ENCODE measurements at places on chromosomes 3 and 15.
A peak's percentile ranks its signal among the peaks of the same experiment; 100 is the strongest.

DNA sequence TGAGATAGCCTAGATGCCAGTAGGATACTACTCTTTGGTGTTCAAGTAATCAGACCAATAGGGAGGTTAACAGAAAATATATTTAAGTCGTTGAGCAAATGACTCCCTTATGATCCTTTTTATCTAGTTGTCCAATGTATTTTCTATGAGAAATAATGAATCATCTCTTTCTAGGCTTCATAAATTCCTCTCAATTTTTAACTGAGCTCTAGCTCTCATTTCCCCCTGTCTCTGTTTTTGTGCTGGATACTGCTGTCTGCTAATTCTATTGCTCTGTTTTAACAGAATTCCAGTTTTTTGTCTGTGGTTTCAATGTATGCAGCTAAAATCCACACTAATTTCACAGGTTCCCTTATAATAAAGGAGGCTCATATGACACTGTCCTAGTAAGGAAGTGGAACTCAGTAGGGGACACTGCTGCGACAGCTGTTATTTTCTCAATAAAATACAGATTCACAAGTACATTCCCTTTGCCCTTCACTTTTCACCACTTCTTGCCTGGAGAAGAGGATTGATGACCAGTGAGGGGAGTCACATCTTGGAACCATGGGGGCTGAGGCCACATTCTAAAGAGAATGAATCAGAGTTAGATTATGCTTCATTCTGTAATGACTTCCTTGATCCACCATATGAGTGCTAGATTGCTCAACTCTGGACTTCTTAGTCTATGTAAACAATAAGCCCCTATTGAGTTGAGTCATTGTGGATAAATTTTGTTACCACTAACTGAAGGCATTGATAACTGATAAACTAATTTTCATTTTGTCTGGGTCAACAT lies 558.7 kb upstream of the KCNMB2 start:
- no peak overlapping the region for H3K27ac ChIP-seq
- H3K27me3 ChIP-seq = no peaks in the 10 kb centered on the region
- H3K36me3 ChIP-seq = no peaks in the 10 kb centered on the region
- no peaks in the 10 kb centered on the region for H3K4me1 ChIP-seq
- no peak for DNase-seq

- DNase-seq = no peak
- no peaks in the 10 kb centered on the region for H3K27me3 ChIP-seq
- no peaks in the 10 kb centered on the region for H3K36me3 ChIP-seq
These were observed 87.4 kb downstream of the ADAMTS9 start for GRCh38 chr3:64600246-64600950.

DNA sequence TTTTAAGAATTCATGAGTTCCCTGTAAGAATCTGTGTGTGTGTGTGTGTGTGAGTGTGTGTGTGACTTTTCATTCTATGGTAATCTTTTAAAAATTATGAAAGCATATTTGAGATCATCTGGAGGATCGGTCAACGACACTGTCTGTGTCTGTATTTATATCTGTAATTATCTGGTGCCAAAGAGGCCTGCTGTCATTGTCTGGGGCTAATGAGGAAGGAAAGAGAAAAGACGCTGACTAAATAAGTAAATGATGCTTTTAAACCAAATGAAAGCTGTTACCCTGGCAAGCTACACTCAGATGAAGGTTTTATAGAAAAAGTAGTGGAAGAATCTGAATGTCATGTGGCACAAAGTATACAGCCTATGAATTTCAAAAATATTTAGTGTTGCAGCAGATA lies 439.8 kb downstream of the RBMS3 start:
- no peak overlapping the region for H3K27ac ChIP-seq
- H3K4me3 ChIP-seq = no peak overlapping the region
- H3K4me1 ChIP-seq = no peaks in the 10 kb centered on the region
- no peak for DNase-seq

GRCh38 chr3:152474585-152474984 lies 205.9 kb downstream of the MBNL1 start:
- H3K27me3 ChIP-seq = no peaks in the 10 kb centered on the region
- H3K36me3 ChIP-seq = no peaks in the 10 kb centered on the region
- DNase-seq = peak; percentile 33
- H3K27ac ChIP-seq = no peak overlapping the region
- no peak overlapping the region for H3K4me3 ChIP-seq
- peaks cover 2% of the 10 kb centered on the region for H3K4me1 ChIP-seq

DNA sequence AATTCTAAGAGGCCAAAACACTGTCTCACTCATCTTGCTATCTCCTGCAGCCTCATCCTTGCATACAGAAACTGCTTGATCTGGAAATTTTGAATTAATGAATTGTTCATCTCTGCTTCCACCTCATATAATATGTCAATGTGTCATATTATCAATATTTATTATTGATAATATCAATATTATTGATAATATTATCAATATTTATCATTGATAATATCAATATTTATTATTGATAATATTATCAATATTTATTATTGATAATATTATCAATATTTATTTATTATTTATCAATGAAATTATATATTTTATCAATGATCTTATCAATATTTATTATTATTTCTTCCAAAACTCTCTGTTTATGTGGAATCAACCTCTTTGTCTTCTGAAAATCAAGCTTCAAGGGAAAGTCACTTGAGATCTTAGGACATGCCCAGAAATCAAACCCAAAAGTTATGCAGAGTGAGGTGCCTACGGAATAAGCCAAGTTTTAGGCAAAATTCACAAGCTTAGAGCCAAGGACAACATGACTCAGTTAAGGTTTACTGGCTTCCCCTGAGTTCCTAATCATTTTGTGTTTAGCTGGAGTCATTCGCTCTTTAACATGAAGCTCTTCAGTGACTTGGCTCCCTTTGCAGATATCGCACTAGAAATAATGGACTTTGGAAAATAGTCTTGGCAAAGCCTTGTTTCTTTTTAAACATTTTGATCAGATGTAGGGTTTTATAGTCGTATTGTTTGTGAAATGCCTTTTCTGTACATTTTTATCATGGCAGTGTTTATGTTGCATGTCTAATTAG lies 297.1 kb upstream of the RARB start:
- no peak overlapping the region for H3K27ac ChIP-seq
- H3K4me1 ChIP-seq = no peaks in the 10 kb centered on the region
- no peak overlapping the region for H3K4me3 ChIP-seq
- no peaks in the 10 kb centered on the region for H3K36me3 ChIP-seq
- no peak for DNase-seq

- no peak for DNase-seq
- H3K36me3 ChIP-seq = no peaks in the 10 kb centered on the region
- H3K4me3 ChIP-seq = no peak overlapping the region
- no peaks in the 10 kb centered on the region for H3K4me1 ChIP-seq
- H3K27me3 ChIP-seq = no peaks in the 10 kb centered on the region
These were observed 397.1 kb upstream of the KCNMB2 start for GRCh38 chr3:178139116-178139515.

DNA sequence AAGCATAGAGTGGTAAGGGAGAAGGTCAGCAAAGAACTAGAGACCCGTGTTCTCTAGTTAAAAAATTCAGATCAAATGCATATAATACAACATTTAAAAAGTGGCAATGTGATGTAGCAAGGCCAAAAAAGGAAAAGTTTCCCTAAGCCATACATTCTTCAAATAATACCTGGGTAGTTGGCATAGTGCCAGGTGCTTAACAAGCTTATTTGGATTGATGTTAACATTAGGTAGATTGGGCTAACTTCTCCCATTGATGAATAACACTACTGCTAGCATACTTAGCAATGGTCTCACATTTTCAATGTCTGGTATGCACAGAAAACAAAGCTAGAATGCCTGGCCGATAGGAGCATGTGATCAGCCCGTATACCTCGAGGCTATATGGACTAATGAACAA lies 283.6 kb upstream of the RARB start:
- no peak overlapping the region for H3K27ac ChIP-seq
- no peaks in the 10 kb centered on the region for H3K4me1 ChIP-seq
- no peaks in the 10 kb centered on the region for H3K27me3 ChIP-seq
- H3K4me3 ChIP-seq = no peak overlapping the region
- DNase-seq = no peak

- no peak overlapping the region for H3K27ac ChIP-seq
- H3K36me3 ChIP-seq = no peaks in the 10 kb centered on the region
- H3K4me3 ChIP-seq = no peak overlapping the region
- no peak for DNase-seq
- H3K4me1 ChIP-seq = no peaks in the 10 kb centered on the region
- H3K27me3 ChIP-seq = no peaks in the 10 kb centered on the region
These were observed 9.8 kb upstream of the FNDC3B start for GRCh38 chr3:172029425-172030098.

DNA sequence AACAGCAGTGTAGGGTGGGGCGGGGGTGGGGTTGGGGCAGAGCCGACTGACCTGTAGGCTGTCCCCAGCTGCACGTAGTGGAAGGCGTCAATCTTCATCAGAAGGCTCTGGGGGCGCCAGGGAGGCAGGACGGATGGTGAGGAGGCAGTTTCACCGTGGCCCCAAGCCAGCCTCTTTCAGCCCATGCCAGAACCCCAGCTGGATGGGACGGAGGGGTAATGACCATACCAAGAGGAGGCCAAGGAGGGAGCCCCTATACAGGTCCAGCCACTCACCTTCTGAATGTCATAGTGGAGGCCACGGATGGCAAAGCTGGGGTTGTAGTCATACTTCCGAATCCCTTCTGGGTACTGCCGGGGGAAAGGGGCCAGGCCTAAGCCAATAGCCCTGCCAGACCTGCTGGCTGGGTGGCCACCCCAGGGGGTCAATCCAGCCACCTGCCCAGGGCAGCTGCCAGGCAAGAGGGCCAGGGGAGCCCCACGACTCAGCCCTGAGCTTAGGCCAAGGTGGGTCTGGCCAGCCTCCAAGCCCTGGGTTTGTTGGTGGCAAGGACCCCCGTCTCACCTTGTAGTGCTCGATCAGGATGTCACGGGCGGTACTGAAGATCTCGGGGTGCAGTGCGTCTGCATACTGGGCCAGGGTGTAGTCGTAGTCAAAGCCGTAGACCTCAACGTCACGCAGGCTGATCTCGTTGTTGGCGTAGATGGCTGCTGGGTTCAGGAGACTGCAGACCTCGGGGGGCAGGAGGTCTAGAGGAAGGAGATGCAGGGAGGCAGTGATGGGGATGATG lies 4.9 kb downstream of the NT5DC2 start:
- H3K36me3 ChIP-seq = no peaks in the 10 kb centered on the region
- no peaks in the 10 kb centered on the region for H3K4me1 ChIP-seq
- no peak for DNase-seq
- no peak overlapping the region for H3K27ac ChIP-seq
- no peaks in the 10 kb centered on the region for H3K27me3 ChIP-seq
- H3K4me3 ChIP-seq = no peak overlapping the region

DNA sequence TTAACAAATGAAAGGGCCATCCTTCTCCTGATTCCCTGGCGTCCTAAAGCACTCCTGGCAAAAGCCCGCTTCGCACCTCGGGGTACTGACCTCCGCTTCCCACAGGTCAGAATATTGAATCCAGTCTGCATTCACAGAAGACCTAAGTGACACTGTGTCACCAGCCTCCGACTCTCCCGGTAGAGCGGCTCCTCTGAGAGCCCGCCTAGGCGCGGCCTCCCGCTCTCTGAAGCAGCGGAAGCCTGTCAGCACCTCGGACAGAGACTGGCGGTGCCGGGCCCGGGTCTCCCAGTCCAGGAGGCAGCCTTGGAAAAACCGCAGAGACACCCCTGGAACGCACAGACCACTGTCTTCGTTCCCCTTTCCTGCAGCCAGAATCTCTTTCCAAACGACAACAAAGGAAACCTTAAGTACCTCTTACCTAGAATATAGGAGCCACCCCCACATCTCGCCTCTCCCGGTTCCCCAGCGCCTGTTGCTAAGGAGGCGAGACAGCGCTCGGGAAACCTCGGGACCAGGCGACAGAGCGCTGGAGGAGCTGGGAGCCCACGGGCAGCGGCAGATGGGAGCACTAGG lies 1.2 kb downstream of the GABRB3 start:
- no peaks in the 10 kb centered on the region for H3K4me1 ChIP-seq
- H3K27ac ChIP-seq = no peak overlapping the region
- DNase-seq = no peak
- H3K27me3 ChIP-seq = no peaks in the 10 kb centered on the region
- no peaks in the 10 kb centered on the region for H3K36me3 ChIP-seq

GRCh38 chr15:86010891-86011290 lies 68.8 kb upstream of the AGBL1 start:
- H3K27me3 ChIP-seq = no peaks in the 10 kb centered on the region
- no peak for DNase-seq
- H3K4me3 ChIP-seq = no peak overlapping the region
- no peak overlapping the region for H3K27ac ChIP-seq
- no peaks in the 10 kb centered on the region for H3K4me1 ChIP-seq
- H3K36me3 ChIP-seq = no peaks in the 10 kb centered on the region

- H3K36me3 ChIP-seq = no peaks in the 10 kb centered on the region
- no peaks in the 10 kb centered on the region for H3K27me3 ChIP-seq
- peak; percentile 76 for DNase-seq
- H3K4me3 ChIP-seq = no peak overlapping the region
- H3K4me1 ChIP-seq = no peaks in the 10 kb centered on the region
- H3K27ac ChIP-seq = no peak overlapping the region
These were observed 103.7 kb downstream of the MYH15 start for GRCh38 chr3:108406661-108407206.
